ENCODE measurements at places on chromosomes 6 and 20.

DNA sequence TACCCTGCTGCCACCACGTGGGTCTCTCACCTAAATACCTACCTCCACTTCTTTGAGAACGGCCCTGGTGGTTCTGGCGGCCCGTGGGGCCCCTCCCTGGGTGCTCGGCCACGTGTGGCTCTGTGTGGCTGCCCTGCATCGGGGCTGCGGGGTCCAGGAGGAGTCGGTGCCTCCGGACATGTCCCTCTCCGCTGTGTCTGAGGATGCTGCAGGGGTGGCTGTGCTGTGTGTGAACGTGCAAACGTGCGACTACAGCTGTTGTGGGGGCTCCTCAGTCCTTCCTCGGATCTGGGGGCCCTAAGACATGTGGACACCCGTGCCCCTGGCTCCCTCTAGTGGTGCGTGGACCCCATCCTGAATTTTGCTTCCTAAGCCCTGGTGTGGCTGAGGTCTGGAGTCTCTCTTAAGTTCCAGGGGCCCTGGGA, 691.8 kb downstream of the QKI start:
- DNase-seq, result no peak

- DNase-seq, result no peak
Observed at GRCh38 chr6:136201732-136202131, 48.4 kb downstream of the MTFR2 start.

DNA sequence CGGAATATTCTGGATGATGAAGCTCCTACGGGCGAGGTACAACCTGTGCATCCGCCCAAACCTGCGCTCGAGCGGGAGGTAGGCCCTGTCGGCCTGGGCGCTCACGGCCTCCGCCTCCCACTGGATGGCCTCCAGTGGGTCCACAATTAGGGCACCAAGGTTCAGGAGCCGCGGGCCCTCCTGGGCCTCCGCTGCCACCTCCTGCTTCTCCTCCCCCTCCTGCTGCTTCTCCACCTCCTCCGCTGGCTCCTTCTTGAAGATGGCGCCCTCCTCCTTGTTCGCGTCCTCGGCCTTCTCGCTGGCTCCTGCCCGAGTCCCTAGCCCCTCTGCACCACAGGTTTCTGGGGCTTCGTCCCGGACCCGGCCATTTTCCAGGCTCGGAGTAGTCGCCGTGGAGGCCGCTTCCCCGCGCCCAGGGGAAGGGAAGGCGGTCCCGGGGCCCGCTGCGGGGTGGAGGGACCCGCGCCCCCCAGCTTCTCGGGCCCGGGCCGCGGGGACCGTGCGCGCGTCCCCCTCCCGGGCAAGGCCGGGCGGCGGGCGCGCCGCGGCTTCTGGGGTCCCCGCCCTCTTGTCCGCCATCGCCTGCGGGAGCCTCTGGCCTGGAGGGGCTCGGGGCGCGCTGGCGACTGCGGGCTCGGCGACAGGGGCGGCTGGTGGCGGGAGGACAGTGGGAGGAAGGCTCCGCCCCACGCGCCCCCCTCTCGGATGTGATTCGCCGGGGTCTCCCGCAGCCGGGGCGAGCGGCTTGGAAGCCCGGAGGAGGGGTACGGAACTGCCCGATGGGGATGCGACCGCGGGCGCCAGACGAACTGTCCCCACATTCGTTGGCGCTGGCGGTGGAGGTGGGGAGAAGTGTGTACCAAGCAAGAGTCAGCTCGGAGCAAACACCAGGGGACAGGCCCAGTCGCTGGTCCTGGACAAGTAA, 17.6 kb downstream of the PLAGL2 start:
- peak; percentile 50 for DNase-seq

DNA sequence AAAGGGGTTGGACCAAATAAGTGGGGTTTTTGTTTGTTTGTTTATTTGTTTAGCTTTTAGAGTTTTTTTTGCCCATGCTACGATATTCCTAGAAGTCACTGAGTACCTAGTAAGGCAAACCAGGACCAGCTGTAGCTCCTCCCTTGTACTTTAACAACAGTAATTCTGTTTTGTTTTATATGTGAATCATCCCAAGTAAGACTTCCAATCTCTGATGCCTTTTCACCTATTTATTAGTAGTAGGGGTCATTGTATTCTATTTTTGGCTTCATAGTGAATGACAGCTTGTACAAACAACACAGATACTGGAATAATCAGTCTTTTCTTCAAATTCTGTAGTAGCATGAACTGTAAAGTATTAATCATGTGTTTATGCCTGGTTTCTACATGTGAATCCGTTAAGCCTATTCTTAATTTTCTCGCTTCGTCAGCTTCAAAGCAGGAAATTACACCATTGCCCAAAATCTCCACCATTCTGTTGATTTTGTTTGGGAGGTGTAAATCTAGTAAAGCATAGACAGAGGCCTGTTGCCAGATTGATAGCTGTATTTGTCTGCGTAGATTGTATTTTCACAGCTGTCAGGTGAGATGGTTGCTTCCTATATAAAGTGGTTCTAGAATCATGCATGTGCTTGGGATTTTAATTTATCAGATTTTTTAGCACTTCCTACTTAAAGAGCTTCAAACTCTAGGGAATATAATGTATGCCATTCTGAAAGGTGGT, 151.5 kb upstream of the FLRT3 start:
- no peak for DNase-seq

DNA sequence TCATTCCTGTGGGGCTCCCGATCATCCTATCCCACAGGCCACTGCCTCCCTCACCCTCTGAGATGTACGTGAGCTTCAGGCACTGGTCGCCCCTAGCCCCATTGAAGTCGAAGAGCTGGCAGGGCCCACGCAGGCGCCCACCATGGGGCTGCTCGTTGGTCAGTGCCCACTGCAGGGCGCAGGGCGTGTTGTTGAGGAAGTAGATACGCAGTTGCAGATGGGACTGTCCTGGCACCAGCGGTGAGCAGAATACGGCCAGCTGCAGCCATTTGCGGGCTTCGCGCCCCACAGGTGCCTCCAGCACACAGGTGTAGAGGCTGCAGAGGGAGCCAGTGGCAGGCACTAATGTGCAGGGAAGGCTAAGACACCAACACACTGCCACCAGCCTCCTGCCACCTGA, 6.2 kb downstream of the UNC5CL start:
- DNase-seq, result no peak

DNA sequence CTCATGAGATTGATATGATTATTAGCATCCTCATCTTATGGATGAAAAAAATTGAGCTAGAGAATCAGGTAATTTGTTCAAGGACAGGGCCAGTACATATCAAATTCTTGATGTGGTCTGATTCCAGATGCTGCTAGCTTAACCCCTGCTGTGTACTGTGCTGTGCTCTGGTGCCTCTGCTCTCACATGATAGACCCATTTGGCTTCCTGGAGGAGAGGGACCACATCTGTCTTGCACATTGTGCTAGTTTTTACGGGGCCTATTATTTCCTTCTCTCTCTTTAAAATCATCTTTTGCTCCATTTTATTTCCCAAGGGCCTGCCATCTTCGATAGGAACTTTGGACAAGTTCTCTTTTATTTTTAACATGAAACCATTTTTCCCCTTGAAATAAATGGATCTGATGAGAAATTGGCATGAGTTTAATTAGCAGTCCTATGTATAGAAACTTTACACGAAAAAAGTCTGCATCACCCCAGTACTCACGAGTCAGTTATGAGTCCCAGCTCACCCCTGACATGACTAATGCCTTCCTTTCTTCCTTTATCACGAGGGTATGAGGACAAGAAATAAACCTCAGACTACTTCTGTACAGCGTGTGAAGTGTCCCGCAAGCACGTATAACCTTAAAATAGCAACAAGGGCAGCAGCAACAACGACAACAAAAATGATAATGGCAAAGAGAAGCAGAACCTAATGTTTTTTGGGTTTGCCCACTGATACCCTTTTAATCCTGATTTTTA, 26.5 kb downstream of the CD109 start:
- no peak for DNase-seq

- DNase-seq, result no peak
Observed at GRCh38 chr6:161796681-161797080, 522.8 kb upstream of the AGPAT4 start.

DNA sequence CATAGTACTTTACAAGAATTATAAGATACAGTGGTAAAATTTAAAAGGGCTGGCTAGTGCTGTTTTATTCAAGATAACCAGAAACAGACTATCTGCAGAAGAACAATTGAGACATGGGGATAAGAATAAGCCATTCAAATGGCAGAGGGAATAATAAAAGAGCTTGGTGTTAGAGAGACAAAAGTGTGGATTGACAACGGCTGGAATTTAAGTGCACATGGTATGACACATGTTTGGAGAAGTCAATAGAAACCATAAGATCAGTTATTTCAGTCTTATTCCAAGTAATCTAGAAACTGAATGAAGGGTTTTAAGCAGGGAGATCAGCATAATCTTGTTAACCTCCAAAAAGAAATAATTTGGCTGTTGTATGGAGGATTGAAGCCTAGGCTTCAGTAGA, 1205.5 kb upstream of the CITED2 start:
- DNase-seq, result no peak

GRCh38 chr20:37642246-37642645, 51.6 kb upstream of the CTNNBL1 start:
- no peak for DNase-seq

- no peak for DNase-seq
Observed at GRCh38 chr6:135488023-135488422, 9.5 kb downstream of the AHI1 start.

- DNase-seq, result no peak
Observed at GRCh38 chr20:41232973-41233926, 84.3 kb downstream of the ZHX3 start.

DNA sequence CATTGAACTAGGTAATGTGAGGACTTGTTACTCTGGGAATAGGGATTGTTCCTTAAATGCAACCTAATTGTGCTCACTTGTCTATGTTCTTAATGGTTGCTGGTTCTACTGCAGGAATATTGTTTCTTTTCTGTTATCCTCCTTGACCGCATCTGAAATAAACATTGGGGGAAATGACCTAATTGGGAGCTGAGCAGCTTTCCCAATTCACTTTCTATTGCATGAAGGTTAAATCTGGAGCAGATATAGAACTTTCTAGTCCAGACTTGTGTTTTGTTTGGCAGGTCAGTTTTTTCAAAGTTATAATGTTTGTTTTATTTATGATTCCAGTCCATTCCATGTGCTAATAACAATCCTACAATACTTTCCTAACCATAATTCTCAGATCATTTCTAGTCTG, 981.0 kb upstream of the CITED2 start:
- DNase-seq, result no peak

GRCh38 chr20:47660602-47660905, 124.7 kb downstream of the SULF2 start:
- no peak for DNase-seq

All from right renal pelvis (tissue), 4 donors.